ENCODE measurements at places on chromosomes 11 and 22.

GRCh38 chr11:78467931-78468330, 50.3 kb upstream of the GAB2 start:
- no peak for DNase-seq

DNA sequence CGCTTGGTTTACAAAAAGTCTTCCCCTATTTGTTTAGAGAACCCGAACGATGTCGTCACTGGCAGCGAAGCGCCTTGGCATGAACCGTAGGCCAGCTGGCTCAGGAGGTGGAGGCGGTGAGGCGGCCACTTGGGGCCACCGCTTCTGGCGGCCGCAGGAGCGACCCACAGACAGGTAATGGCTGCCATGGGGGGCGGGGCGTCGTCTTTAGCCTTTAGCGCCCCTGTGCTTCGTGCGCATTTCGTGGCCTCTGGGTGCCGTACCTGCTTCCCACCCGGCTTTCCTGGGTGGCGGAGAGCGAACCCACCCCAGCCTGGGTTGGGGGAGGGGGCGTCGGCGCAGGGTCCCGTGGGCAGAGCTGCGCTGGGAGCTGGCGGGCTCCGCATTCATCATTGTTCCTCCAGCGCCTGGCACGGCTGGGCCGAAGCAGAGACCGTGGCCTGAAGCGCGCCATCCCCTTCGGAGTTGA, 469 bp upstream of the OSBP2 start:
- no peak for DNase-seq

GRCh38 chr11:116895048-116895757, 57.8 kb upstream of the APOA1 start:
- no peak for DNase-seq

GRCh38 chr11:68010090-68011041, at the start of gene ALDH3B1:
TSS of gene ALDH3B1 (plus strand) at chr11:68010327. CDS start at chr11:68015298, 4,971 bp downstream.
- no peak for DNase-seq

GRCh38 chr22:35124691-35125219, 58.8 kb downstream of the ISX start:
- no peak for DNase-seq

GRCh38 chr11:130786586-130786985, 129.7 kb downstream of the SNX19 start:
- no peak for DNase-seq

DNA sequence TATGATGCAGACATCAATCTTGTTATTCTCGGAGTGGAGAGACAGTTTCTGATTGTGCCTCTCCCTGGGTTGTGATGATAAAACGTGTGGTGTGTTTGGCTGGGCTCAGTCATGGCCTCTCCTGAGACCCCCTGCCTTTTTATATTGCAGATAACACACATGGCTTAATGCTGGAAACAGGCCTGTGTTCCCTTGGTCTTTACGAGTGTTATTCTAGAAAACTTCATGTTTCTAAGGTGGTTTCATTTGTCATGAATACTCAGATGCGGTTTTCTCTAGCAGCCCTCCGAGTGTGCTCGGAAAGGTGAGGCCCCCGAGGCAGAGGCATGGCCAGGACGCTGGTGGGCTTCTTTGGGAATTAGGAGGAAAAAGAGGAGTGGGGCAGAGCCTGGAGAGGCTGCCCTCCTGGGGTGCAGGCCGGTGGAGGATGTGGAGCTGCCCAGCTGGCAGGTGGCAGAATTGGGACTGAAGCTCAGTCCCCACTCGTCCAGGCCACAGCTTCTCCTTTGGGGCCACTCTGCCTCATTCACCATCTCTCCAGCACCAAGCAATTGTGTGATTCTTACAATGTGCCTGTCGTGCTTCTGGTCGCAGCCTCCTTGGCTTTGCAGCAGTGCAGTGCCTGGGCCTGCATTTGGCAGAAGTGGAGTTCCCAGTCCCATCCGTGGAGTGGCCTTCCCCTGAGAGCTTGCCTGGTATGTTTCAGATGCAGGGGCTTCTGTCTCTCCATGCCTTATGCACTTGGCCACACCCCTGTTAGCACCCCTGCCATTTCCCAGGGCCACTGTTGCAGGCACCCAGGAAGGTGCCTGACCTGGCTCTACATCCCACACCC, 309.6 kb downstream of the TBC1D22A start:
- no peak for DNase-seq

DNA sequence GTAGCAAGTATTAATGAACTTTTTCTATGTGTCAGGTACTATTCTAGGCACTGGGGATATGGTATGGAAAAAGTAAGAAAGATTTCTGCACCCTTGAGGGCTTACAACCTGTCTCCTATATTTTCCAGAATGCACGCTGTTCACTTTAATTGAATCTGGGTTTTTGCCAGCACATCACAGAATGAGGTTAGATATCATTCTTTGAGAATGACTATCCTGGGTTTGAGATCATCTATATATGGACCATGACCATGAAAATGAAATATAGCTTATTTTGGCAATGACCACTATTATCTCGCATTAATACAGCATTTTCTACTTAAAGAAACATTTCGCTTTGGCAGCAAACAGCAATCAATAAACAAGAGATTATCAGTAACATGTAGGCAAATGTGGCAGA, 46.9 kb downstream of the C11orf71 start:
- DNase-seq: no peak

Data from activated CD8-positive, alpha-beta memory T cell treated with anti-CD3 and anti-CD28 coated beads for 48 hours (primary cell).